ENCODE measurements at places on chromosomes 3 and 15.
A peak's percentile ranks its signal among the peaks of the same experiment; 100 is the strongest.

GRCh38 chr3:88742106-88742505, 365.3 kb upstream of the EPHA3 start:
- no peak for DNase-seq

- no peak for DNase-seq
Measured at GRCh38 chr15:80464951-80465625, 60.9 kb downstream of the ARNT2 start.

- no peak for DNase-seq
Measured at GRCh38 chr3:194323785-194324735, 27.1 kb downstream of the CPN2 start.

DNA sequence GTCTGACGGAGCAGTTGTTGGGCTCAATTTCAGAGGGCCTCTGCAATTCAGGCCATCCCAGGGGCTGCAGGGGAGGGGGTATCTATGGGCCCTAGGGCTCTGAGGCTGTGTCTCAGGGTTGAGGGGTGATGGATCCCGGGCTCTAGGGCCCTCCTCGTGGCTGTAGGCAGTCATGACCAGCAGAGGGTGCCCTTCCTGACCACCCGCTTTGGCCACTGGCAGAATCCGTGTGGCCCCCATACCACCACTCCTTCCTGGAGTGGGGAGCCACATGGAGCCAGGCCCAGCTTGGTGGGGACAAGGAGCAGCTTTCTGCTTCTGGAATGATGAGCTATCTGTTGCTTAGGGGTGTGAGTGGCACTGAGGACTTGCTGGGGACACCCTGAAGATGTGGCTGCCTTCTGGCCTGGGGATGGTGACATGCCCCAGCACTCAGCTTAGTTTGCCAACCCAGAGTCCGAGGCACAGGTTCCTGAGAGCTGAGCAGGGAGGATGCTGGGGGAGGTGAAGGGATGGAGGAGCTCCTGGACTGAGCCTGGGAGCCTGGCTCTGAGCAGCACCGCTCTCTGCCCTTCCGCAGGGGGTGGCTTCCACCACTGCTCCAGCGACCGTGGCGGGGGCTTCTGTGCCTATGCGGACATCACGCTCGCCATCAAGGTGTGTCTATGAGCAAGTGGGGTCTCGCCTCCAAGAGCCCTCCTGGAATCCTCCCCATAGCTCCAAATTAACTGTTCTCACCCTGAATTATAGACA, 20.2 kb downstream of the HDAC11 start:
- DNase-seq: no peak

DNA sequence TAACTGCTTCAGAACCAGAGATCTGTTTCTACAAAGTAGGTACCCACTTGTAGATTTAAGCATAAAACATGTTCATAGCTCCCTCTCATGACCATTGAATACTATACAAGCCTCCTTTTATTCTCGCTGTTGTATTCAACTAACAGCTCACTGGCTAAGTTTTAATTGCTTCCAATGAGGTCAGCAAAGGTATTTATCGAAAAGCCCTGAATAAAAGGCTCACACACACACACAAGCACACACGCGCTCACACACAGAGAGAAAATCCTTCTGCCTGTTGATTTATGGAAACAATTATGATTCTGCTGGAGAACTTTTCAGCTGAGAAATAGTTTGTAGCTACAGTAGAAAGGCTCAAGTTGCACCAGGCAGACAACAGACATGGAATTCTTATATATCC, at the start of gene FGF7:
TSS of gene FGF7 (plus strand) at position 222 of the 400 bp plus-strand sequence. CDS start 1,056 bp downstream, outside the sequence.
- no peak for DNase-seq

DNA sequence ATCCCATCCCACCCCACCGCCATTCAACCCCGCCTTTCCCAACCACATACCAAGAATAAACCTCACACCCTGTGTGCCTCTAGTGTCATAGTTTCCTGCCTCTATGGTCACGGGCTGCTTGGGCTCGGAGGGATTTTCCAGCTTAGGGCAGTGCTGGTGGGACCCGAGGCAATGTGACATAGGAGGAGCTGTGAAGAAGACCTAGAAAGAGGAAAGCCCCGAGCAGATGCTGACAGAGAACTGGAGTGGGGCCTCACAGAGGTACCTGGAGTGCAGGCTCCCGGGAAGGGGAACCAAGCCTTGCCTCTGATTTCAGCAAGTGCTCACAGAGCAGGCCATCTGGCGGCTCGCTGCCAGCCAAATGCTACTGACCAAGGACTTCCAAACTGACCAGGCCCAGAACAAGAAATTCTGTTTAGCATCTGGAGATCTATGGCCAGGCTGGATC, 27.5 kb downstream of the BHLHE40 start:
- peak; percentile 76 for DNase-seq

Data from effector memory CD4-positive, alpha-beta T cell (primary cell).